Caki2 (cell line): ENCODE measurements at places on chromosomes 6 and 20. TPM values are rescaled to one million over a fixed set of nuclear protein-coding genes. Genes with fewer than 3 reads are reported as not detected.

DNA sequence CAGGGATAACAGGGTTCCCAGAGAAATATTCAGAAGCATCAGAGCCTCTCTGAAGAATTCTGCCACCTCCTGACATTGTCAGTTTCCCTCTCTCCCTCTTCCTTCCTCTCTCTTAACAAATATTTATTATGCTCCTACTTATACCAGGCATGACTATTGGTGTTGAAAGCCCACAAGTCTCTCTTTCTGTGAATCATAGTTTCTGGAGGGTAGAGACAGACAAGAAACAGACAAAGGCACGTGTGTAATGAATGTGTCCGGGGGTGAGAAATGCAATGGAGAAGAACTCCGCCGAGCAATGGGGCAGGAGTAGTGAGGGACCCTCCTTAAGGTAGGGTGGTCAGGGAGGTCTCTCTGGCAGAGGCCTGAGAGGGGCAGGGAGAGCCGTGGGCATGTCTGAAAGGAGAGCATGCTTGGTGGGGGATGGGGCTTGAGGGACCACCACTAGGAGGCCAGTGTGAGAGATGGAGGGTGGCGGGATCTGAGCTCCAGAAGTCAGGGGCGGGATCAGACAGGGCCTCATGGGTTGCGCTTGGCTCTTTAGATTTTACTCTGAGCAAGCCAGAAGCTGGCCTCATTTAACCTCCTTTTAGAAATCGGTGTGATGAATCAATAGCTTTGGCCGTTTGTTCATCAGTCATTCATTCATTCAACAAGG is 57.3 kb downstream of the EYA2 start:
- DNase-seq: no peak

DNA sequence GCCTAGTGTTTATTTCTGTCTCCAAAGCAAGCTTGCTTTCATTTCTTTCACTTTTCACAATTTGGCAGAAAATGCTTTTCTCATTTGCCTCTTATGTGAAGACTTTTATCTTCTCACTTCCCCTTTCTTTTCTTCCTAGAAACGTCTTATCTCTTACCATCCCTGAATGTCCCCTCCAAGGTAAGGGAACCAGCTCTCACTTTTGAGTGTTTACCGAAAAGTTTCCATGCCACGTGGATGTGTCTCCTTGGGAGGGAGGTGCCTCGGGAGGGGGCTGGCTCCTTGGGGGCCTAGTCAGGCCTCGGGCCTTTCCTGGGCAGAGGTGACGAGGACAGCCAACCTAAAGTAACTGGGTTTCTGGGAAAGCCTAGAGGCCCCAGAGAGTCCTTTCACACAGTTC is 127.4 kb downstream of the CD24 start:
- DNase-seq: no peak

DNA sequence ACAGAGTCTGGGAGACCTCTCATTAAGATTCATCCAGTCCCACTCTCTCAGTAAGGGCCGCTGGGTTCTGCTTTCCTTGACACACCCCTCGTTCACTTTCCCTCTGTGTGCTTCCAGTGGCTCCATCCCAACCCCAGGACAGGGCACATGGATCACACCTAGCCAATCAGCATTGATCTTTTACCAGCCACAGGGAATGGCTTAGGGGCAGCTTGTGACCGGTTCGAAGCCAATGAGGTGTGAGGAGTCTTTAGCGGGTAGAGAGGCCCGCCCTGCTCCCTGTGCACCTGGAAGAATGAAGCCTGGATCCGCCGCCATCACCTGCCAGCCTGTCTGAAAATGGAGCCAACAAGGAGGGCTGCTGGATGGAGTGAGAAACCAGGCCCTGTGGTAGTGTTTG is 35.2 kb upstream of the OVOL2 start:
- no peak for DNase-seq

GRCh38 chr6:41713650-41714291 is 21.6 kb downstream of the TFEB start:
- peak; percentile 9 for DNase-seq

DNA sequence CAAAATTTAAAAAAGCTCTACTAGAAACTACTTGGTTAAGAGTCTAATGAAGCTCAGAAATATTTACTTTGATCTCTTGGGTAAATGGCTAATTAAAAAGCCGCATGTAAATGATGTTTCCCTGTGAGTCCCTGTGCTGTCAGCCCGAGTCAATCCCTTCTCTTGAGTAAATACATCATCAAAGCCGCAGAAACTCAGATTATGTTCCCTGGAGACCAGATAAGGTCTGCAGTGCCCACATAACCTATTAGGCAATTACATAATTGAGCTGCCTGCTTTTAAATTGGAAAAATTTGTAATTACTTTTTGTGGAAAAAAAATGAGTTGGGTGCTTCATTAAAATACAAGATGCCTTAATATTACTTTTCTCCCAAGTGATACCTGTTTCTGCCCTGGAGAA is 83.1 kb downstream of the KIZ start:
- no peak for DNase-seq

GRCh38 chr6:138106665-138107077 is 548 bp downstream of the PERP start:
- no peak for DNase-seq

GRCh38 chr20:22004946-22005345 is 299.5 kb downstream of the PAX1 start:
- no peak for DNase-seq

GRCh38 chr6:143506199-143506598 is 5.3 kb downstream of the FUCA2 start:
- DNase-seq: no peak

GRCh38 chr6:140921366-140922226 is 1211.1 kb upstream of the GJE1 start:
- peak; percentile 76 for DNase-seq

GRCh38 chr20:42432496-42433334 is 757.0 kb downstream of the PTPRT start:
- no peak for DNase-seq

GRCh38 chr20:31739550-31739977 is 474 bp downstream of the TPX2 start:
- DNase-seq: no peak

GRCh38 chr20:36273414-36274180 is 32.5 kb upstream of the DLGAP4 start:
- DNase-seq: no peak

- DNase-seq: peak; percentile 99
Measured at GRCh38 chr6:139407718-139408222, 33.3 kb upstream of the CITED2 start.

DNA sequence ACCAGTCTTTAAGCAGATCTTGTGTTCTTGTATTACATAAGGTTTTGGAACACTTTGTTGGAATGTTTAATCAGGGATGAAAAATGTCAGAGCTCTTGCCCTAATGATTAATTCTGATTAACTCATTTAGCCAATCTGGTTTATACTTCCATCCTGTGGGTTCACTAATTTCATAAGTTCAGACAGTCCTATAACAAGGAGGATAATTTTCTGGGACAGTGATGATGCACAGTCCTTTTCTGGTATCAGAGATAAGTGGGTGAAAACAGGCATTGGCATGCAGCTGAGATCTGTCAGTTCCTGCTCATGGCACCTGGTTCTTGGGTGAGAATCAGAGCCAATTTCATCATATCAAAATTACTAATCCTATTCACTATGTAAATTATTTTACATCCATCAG is 125.0 kb upstream of the LAMA2 start:
- no peak for DNase-seq

DNA sequence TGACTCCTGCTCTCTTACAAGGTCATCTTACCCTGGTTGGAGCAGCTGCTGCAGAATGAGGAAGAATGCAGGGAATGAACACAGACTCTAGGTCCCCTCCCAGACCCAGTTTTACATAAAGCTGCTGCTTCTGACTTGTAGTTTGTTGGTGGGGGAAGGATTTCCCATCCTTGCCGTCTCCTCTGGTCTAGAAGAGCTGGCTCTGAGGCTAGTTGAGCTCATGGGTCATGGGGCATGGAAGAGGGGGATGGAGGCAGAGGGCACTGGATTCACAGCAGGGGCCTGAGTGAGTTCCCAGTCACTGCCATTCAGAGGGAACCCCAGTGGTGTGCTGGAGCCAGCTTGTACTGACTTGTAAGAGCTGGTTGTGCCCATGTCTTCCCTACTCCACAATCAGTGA is 9.2 kb upstream of the GUCA1A start:
- no peak for DNase-seq

- DNase-seq: no peak
Measured at GRCh38 chr6:94269256-94269655, 849.9 kb upstream of the EPHA7 start.

DNA sequence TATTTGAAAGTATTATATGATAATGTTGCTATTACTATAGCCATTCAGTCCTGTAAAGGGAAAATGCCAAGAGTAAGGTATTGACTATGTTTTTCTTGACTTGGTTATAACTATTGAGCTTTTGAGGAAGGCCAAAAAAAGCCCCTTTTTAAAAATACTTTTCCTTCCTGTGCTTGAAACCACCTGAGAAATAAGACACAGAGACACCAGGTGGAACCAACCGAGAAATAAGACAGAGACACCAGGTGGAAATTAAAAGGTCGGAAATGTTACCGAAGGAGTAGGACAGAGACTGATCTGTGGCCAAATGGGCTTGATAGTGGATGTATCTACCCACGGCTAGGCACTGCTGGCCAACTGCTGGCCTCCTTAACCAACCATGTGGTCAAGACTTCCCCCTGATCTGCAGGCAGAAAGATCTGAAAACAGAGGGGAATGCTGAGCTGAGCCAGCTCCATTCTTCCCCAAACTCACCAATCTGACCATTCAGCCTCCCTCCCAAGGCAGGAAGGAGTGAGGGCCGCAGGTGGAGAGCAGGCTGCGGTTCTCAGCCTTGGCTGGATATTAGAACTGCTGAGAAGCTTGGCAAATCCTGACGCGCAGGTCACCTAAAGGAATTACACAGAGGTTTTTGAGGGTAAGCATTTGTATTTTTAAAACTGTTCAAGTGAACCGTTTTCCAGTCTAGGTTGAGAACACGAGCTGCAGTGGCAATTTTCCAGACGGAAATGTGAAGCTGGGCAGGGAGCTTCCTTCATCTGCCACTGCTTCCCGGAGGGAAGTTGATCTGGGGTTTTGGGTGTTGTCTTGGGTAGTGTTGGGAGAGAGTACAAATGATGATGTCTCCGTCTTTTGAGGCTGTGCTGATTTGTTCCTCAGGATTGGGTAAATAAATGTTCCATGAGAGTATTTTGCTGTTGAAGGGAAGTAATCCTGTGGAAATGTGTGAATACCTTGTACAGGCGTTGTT is 121.7 kb upstream of the EXOC2 start:
- no peak for DNase-seq

DNA sequence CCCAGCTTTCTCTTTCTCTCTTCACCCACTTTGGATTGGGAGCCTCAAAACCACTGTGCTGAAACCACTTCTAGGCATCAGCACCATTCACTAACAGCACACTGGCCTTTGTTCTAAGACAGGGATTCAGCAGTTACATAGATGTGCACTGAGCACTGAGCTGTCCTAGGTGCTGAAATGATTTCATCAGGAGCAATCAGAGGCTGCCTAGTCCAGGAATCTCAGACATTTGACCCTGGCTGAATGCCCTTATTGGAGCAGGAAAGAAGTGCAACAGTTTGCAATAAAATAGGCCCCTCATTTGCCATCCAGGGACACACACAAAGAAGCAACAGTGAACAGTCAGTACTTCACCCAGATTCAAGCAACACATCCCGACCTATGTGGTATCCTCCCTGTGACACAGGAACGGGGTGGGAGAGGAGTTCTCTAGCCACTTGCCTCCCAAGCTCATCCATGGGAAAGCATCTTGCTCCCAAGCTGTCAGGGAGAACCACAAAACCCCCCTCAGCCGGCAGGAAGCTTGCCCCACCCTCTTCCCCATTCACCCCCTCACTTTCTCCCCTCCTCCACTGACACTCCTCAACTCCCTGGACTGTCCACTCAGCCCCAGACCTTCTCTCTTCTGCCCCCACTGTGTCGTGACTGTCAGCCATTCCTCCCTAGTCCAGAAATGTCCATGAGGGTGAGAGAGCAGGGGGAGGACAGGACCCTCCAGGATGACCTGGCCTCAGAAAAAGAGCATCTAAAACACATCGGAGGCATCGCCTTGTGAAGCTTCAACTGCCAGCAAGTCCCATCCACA is 304.4 kb downstream of the PREX1 start:
- peak; percentile 47 for DNase-seq

Gene LINC00237
- total RNA-seq: not detected in 2 replicates

Gene L3MBTL1
- 6.8 and 9.5 TPM in 2 replicates for total RNA-seq

Gene BPIFB1
- not detected in 2 replicates for total RNA-seq

Gene IRF4
- total RNA-seq: not detected in 2 replicates

Gene NR2E1
- not detected in 2 replicates for total RNA-seq

Gene ELOVL4
- total RNA-seq: 3.0 and 4.8 TPM in 2 replicates

Gene SCRT2
- not detected in 2 replicates for total RNA-seq

Gene BNIP5
- not detected in 2 replicates for total RNA-seq

Gene PSORS1C1
- 0.20 and 1.8 TPM in 2 replicates for total RNA-seq

Gene CYB5R4
- 22.6 and 24.8 TPM in 2 replicates for total RNA-seq
